ENCODE measurements at places on chromosomes 4 and X.

DNA sequence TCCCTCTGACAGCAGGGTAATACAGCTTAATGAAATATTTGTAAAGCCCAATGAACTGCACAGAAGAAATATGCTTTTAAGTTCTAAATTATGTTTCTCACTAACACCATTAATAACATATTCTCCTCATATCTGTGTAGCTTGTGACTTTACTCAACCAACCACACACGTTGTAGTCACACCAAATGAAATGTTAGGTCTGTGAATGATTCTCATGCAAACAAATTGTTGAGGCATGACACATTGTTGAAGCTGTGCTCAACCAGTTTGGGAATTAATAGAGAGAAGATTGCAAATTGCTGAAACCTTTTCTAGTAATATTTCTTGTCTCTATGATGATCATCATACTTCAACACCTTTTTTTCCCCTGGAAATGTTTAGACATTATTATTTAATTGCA lies 645.9 kb downstream of the PCDH7 start:
- peak; percentile 20 for DNase-seq

- DNase-seq, result no peak
These were observed 12.7 kb downstream of the MSANTD1 start for GRCh38 chr4:3261411-3262207.

GRCh38 chrX:4708970-4709760 lies 995.7 kb upstream of the PRKX start:
- DNase-seq, result no peak

GRCh38 chr4:47106561-47106960 lies 75.2 kb downstream of the GABRB1 start:
- DNase-seq, result no peak

- DNase-seq, result peak; percentile 40
These were observed 58.0 kb downstream of the FGF16 start for GRCh38 chrX:77505227-77505626.

- DNase-seq, result no peak
These were observed 162.1 kb upstream of the EMCN start for GRCh38 chr4:100679926-100680325.

- no peak for DNase-seq
These were observed 914.5 kb upstream of the AGA start for GRCh38 chr4:178356725-178357124.

DNA sequence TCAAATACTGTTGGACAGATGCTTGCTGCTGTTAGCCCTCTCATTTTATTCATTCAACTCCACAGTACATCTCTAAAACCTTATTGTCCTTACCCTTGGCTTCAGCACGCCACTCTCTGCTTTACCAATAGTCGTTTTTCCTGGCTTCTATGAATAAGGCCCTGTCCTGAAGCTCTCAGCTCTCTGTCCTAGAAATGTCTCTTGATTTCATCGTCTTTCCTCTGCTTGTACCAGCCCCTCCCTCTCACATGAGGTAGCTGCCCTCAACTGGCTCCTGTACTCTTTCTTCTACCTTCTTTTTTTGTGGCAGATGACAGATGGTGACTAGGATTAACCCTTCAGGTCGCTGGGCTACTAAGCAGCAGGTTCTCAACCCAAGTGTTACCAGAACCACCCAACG lies 11.4 kb downstream of the ADGRA3 start:
- no peak for DNase-seq

GRCh38 chrX:1582686-1583437 lies 8.5 kb upstream of the AKAP17A start:
- no peak for DNase-seq

- DNase-seq, result peak; percentile 3
These were observed 49.6 kb downstream of the RRAGB start for GRCh38 chrX:55767100-55767499.

GRCh38 chrX:13863324-13863723 lies 46.4 kb upstream of the GPM6B start:
- no peak for DNase-seq

GRCh38 chrX:14712096-14712495 lies 160.8 kb downstream of the FANCB start:
- no peak for DNase-seq

DNA sequence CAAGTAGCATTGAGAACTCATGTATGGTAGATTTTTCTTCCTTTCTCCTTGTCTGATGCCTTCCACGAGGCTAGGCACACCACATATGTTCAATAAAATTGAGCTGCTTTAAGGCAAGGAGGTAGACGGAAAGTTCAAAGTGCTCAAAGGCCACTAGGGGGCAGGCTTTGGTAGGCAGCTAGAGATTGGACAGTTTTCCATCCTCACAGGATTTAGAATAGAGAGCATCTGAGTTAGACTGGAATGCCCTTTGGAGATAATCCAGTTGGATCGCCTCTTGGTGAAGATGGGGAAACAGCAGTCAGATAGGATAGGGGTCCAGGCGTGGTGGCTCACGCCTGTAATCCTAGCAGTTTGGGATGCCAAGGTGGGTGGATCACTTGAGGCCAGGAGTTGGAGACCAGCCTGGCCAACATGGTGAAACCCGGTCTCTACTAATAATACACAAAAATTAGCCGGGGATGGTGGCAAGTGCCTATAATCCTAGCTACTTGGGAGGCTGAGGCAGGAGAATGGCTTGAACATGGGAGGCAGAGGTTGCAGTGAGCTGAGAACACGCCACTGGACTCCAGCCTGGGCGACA lies 30.4 kb downstream of the ELF4 start:
- peak; percentile 54 for DNase-seq

DNA sequence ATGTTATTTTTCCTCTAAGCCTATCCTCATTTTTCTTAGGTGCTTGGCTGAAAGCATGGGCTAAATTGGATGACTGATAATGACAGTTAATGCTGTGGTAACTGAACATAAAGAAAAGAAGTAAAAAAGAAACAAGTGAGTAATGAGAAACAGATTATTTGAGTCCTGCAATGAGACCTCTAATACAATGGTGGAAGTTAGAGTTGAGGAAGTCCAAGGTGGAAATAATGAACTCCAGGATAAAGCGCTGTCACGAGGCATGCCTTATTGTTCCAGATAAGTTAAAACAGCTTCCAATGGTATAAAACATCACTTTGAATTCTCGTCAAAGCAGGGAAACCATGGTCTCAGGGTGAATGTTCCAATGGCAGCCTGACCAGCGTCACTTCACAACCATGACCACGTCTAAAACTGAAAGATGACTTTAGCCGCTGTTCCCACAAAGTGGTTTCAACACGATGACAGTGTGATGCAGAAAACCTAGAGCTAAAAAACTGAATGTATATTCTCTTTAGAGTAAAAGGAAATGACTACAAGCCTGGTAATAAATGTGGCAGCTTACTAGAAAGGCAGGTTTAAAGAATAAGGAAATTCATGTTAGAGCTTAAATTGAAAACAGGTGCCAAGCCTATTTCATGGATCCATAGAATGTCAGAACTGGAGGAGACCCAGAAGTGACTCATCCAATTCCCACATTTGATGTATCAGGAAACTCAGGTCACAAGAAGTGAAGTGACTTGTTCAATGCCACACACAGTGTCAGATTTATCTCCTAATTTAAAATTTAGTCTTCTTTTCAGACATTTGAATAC lies 202.6 kb upstream of the GYPA start:
- peak; percentile 88 for DNase-seq

DNA sequence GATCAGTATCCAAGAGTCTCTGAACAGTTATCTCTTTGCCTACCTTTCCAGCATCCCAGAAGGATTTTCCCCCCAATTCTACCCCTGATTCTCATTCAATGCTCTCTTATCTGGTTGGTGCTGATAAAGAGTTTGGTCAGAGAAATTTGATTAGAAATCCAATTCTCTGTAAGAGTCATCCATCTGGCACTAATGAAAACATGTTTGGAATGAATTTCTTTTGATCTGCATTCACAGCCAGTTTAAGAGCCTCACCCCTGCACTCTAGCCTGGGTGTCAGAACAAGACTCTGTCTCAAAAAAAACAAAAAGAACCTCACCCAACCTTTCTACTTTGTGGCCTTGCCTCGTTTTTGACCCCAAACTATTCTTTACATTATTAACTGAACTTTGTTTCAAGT lies 122.1 kb downstream of the MANBA start:
- DNase-seq, result peak; percentile 30

DNA sequence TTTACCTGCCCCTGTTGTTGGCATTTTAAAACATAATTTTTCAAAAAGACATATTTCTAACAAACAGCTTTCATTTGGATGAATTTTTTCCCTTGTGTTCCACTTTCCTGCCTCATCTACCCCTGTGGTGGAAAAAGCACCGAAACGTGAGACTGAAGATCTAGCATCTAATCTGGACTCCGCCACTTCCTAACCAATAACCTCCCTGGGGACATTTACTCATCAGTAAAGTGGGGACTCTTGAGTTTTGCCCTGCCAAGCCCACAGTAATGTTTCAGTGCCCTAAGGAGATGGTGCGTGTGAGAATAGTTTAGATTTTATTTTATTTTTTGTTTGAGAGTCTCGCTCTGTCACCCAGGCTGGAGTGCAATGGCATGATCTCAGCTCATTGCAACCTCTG lies 56.7 kb downstream of the ADGRG2 start:
- no peak for DNase-seq

DNA sequence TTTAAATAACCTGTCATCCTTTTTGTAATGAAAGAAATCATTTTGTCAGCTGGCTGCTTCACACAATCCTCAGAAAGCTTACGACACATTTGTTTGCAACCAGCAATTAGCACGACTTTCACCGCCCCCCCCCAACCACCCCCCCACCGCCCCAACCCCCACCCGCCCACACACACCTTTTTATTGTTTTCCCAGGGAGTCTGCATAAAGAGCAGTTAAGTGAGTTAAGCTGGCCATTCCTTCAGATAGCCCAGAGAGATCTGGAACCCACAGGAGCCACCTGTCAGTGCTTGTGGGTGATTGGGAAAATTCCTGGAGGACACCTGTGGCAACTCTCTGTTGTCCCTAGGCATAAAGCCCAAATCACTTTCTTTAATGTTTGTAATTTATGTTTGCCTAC lies 175.7 kb upstream of the FMR1 start:
- no peak for DNase-seq

GRCh38 chrX:132119283-132119682 lies 8.5 kb downstream of the FRMD7 start:
- no peak for DNase-seq

GRCh38 chr4:87882321-87882720 lies 49.6 kb downstream of the MEPE start:
- DNase-seq, result no peak

DNA sequence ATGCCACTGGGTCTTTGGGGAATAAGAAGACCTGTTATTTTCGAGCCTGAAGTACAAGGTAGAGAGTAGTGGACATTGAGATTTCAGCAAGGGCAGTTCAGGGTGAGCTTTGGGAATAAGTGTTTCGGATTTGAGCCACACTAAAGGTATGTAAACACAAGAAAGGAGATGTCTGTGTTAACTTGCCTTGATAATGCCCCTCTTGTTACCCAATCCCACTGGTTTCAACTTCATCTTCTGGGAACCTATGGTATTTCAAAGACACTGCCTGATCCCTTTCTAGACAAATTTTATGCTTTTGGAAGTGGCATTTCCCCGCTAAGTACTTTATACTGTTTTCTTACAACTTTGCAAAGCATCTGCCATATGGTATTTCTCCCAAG lies 79.4 kb downstream of the SLC9A6 start:
- DNase-seq, result no peak

GRCh38 chr4:112075129-112075753 lies 70.0 kb upstream of the FAM241A start:
- peak; percentile 41 for DNase-seq

DNA sequence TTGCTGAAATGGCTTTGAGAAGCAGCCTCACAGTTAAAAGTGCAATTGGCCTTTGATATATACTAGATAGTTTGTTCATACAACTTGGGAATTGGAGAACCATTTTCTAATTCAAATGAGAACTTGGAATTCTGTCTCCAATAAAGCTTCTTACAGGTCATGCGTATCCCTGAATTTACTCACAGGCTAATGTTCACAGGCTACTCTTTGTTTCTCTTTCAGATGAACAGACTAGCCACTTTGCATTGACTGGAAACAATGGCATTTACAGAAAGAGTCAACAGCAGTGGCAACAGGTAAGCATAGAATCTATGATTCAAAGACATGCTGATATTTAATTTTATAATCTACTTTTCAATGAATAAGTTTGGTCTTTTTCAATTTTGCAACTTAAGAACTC lies 13.5 kb downstream of the AFF1 start:
- DNase-seq, result no peak

- no peak for DNase-seq
These were observed 589.0 kb downstream of the GRXCR1 start for GRCh38 chr4:43481526-43481925.

GRCh38 chrX:111868726-111869638 lies 7.0 kb upstream of the TRPC5OS start:
- no peak for DNase-seq

- DNase-seq, result no peak
These were observed 11.9 kb upstream of the ZNF157 start for GRCh38 chrX:47358387-47359065.

GRCh38 chr4:10120943-10121567 lies 4.5 kb upstream of the WDR1 start:
- no peak for DNase-seq

GRCh38 chrX:132272826-132273225 lies 53.6 kb upstream of the RAP2C start:
- no peak for DNase-seq

DNA sequence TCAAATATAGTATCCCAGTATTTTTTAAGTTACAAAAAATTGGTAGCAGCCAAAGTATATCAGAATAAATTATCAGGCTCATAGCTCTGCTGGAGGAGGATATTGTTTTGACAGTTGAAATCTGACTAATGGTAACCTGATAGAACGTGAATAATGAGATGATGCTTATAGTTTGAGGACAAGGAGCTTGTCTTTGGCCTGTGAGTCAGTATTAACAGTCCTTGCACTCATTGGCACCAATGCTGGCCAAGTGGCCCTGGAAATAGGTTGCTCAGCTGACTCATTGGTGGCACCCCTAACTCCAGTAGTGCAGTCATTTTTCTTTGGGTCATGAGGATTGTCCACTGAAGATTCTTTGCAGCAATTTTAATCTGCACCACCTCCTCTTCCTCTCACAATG lies 203.3 kb upstream of the JADE1 start:
- peak; percentile 83 for DNase-seq

DNA sequence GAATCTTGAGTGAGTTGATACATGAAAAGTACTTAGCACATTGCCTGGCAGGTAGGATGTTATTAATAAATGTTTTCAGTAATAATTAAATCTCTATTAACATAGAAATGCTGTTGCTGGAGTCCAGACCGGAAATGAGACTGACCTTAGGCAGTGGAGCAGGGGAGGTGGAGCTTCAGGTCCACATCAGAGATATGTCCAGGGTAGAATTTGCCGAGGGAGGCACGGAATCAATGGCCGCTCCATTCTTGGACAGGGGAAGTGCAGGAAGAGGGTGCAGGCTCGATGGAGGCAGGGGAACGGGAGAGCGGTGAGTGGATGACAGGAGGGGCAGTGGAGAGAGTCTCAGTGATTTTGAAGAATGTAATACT lies 107.3 kb downstream of the GATB start:
- peak; percentile 16 for DNase-seq

- DNase-seq, result peak; percentile 95
These were observed 4.5 kb downstream of the G6PD start for GRCh38 chrX:154541896-154542722.

DNA sequence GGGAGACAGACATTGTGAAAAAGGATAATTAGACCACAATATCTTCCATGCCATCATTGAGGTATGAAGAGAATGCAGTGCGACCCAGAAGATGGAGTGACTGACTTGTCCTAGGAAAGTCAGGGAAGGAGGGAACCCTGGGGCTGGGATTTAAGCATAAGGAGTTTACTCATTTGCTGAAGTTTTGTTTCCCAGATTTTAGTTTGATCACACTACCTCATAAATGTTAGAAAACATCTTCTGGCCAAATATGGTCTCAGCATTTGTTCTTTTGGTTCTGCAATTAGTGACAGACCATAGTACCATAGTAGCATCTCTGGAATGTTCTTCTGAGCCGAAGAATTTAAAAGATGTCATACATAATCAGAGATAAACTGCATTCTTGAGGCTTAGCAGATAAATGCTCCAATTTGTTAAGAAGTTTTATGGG lies 96.5 kb upstream of the PGRMC2 start:
- peak; percentile 29 for DNase-seq
